ENCODE measurements at places on chromosomes 4 and X. TPM values are rescaled to one million over a fixed set of nuclear protein-coding genes. Genes with fewer than 3 reads are reported as not detected.

GRCh38 chr4:73055241-73055897 is 14.1 kb downstream of the COX18 start:
- no peak for DNase-seq

DNA sequence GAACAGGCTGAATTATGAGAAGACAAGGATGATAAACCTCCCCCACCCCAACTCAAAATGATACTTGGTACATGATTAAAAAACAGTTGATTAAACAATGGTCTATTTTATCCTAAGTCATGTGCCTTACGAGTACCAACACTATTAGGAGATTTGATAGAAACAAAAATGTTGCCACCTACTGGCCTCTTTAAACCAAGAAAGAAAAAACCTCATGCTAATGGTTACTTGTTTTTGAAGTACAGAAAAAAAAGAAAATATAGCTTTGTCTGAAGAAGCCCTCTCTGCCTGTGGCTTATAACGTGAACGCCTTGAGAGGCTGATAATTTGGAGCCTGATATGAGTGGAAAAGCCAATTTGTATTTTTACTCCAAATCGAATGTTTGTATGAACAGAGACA is 538.2 kb downstream of the DMD start:
- no peak for DNase-seq

- no peak for DNase-seq
Observed at GRCh38 chr4:176306837-176307665, 12.7 kb upstream of the SPCS3 start.

DNA sequence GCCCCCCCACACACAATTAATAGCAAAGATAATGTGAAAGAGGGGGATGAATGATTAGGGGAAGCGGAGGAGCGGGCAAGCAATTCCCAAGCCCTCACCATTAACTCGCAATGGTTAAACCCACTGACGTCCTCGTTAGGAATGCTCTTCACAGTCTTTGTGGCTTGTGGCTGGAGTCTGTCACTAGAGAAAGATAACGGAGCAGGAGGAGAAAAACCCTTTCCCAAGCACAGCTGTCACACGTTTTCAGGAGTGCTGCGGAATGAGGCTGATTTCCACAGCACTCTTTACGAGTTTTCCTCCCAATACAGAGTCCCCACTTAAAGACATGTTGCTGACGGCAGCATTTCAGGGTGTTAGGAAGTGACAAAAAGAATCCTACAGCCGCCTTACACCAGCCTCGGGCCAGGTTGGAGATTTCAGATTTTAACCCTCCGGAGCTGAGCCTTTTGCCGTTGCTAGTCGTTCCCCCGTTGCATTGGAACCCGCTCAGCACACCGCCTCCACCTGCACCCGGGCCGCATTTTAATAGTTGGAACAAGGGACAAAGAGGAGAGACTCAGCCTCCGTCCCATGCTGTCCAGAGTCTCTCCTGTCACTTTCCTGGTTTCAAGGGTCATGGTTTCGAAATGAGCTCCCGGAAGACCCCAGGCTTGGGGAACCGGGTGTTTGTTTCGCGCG is 92.2 kb downstream of the GEMIN8 start:
- no peak for DNase-seq

GPRIN3 gene
- total RNA-seq = 1.1 TPM

VCX3A gene
- total RNA-seq = 0.11 TPM

DNA sequence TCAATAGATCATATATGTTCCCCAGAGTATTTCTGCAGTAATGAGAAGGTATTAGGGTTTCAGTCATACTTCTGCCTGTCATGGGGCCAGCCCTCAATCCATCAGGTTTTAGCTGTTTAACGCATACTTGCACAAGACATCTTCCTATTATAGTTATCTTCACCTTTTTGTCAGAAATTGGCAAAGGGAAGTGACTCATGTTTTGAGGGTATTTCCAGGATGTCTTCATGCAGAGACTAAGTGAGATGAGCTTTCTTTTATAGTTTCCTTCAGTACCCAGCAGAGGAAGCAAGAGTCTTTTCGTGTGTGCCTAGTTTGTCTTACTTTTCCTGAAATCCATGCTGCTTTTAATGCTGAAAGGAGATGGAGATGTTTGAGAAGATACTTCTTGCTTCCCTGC is 9.5 kb downstream of the CSTF2 start:
- no peak for DNase-seq

DNA sequence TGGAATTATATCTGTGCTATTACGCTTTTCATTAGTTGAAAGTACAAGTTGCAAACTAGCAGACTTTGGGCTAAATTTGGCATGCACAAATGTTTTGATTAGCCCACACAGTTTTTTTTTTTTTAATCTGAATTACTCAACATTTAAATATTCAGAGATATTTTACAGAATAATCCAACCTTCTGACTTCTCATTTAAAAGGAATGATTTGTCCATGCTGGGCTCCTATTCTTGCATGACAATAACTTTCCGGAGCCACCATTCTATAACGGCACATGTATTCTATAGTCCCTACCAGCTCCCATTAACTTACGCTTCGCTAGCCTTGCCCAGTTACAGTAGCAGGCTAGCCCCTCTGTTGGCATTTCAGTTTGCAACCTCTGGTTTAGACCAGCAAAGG is 219.3 kb upstream of the FTHL17 start:
- DNase-seq = no peak

PLP1 gene
- total RNA-seq = 1.6 TPM

MMGT1 gene
- 8.2 TPM for total RNA-seq

DNA sequence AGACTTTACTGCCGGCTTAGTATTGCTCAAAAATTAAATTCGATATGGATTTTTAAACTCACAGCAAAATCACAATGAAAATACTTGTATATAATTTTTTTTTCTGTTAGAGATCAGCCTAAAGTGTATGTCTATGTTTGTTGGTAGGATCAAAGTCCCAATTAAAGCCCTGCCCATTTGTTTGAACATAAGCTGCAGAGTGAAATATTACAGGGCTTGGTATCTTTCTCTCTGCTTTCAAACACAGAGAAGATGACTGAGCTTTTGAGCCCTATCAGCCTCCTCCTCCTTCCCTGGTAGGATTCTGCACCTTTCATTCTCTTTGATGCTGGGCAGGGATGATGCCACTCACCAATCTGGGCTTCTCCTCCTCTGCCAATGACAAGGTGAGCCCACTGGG is 345.4 kb downstream of the PPP1R2C start:
- DNase-seq = no peak

DNA sequence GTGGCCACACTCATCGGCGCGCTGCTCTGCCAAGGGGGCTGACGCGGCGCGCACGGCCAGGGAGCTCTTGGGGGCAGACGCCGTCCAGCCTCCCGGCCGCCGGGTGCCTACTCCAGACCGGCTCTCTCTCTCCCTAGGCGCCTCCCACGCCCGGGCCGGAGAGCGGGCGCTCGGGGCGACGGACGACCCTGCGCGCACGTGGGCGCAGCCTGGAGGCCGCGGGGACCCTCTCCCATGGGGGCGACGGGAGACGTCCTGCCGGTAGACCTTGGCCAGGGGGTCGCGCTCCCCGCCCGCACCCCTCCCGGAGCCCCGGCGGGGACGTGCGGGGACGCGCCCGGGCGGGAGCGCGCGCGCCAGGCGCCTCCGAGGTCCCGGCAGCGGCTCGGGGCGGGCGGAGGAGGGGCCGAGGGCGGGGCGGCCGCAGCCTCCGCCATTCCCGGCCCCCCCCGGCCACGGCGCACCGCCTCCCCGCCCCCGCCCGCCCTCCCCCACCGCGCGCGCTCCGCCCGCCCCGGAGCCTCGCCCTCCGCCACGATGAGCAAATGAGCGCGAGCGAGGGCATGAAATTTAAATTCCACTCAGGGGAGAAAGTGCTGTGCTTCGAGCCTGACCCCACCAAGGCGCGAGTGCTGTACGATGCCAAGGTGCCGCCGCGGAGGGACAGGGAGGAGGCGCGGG is at the start of gene MSL3:
Gene MSL3, plus strand, starts transcription at position 519 of the 681 bp plus-strand sequence. Its CDS starts 27 bp downstream, at position 546.
- peak; percentile 71 for DNase-seq

- DNase-seq = no peak
Observed at GRCh38 chr4:82402196-82402775, 28.0 kb downstream of the HNRNPDL start.

Measured in adrenal gland (tissue), 19 donors.